ENCODE measurements at places on chromosomes 4 and X. TPM values are rescaled to one million over a fixed set of nuclear protein-coding genes. Genes with fewer than 3 reads are reported as not detected.

Gene VCX3B
- total RNA-seq, result not detected

Gene STOX2
- not detected for total RNA-seq

DNA sequence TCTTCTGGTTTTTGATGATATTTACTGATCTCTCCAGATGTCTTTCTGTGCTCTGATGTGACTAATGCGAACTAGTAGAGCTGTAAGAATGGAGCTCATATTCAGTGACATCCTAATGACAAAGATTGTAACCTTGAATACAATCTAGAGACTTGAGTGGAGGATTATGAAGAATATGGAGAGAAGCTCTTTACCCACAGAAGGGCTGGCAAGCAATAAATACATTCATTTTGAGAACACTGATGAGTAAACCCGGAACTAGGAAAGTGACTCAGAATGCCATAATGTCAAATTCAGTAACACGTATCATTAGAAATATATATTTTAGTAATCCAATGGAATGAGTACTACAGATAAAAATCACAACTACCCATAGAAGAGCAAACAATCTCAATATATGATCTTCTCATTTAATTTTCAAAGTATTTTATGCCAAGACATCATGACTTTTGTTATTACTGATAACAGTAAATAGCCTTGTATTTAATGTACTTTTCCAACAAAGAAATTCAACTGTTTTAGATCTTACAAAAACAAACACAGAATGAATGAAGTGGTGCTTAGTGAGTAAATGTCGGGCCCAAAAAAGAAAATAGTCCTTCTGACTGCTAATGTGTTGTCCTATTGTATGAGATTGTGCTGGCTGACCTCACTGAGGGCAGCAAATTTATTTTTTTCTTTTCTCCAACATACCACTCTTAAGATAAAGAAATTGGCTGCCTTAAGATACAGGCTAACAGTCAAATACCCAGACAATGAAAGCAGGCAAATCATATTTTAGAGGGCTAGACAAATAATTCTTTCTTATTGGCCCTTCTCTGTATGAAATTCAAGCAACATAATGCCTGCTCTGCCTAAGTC lies 49.2 kb upstream of the HDAC8 start:
- DNase-seq, result no peak

DNA sequence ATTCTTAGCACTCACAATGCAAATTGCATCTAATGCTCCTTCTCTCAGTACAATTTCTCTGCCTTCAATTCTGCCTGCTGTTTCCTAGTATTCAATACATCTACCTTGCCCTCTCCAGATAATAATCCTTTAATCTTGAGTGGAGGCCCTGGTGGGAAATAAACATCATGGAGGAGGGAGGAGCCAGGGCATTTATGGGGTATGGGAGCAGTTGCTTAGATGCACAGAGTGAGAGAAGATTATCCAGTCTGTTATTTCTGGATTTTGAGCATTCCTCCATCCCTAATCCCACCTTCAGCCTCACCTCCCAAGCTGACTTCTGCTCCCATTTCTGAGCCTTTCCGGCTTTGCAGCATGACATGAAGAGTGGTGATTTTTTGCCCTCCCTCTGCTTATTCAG lies 127.9 kb upstream of the PPP3CA start:
- DNase-seq, result no peak

- no peak for DNase-seq
Observed at GRCh38 chr4:103853627-103854026, 133.8 kb upstream of the TACR3 start.

DNA sequence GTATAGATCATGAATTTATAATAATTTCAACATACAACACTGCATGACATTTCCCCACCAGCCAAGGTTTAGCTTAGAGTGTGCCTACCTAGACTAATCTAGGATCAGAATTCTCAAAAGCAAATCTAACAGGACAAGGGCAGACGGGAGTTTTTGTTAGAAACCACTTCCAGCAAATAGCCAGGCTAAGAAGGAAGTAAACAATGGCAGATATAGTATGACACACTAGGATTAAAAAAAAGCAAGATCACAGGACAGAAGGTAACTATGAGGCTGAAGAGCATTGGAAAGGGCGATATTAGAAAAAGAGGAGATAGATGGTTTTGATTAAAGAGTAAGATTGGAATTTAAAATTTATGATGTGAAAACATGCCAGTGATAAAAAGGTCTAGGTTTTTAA lies 124.8 kb downstream of the LRBA start:
- DNase-seq, result no peak

DNA sequence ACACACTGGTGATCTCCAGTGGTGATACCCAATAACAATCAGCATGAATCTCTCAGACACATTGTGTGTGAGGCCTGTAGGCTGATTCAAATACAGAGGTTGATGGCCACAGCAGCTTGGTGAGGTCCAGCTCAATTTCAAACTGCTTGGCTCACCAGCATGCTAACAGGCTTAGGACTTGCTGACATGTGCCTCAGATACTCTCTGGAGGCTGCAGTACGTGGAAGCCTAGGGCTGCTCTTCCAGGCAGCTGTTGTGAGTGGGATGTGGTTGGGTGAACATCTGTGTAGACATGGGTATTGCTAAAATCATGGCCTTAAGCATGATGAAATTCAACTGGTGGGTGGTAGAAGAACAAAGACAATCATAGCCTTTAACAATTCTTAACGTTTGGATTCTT lies 4.3 kb downstream of the CXCL9 start:
- no peak for DNase-seq

DNA sequence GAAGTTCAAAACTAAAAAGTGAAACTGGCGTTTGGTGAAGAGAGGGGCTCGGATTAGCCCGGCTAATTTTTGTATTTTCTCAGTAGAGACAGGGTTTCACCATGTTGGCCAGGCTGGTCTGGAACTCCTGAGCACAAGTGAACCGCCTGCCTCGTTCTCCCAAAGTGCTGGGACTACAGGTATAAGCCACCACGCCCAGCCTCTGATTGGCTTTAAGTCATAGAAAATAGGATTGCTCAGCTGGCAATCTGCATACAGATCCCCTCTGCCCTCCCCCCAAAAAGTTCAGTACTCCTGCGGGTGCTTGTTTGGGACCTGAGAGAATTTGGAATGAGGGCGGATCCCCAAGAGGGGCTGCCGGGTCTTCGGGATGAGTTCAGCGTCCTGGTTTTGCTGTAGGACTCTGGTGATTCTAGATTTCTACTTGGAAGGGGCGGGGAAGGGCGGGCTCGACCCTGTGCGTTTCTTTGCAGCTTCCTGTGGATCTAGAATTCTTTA lies 537 bp upstream of the PRKX start:
- no peak for DNase-seq
